ENCODE measurements at places on chromosomes 6 and 20.

- no peak for DNase-seq
Observed at GRCh38 chr6:111620169-111620568, 14.5 kb upstream of the TRAF3IP2 start.

GRCh38 chr20:49573900-49574416 lies 6.0 kb upstream of the PTGIS start:
- no peak for DNase-seq

GRCh38 chr20:31641391-31641790 lies 3.7 kb downstream of the COX4I2 start:
- DNase-seq: peak; percentile 26

DNA sequence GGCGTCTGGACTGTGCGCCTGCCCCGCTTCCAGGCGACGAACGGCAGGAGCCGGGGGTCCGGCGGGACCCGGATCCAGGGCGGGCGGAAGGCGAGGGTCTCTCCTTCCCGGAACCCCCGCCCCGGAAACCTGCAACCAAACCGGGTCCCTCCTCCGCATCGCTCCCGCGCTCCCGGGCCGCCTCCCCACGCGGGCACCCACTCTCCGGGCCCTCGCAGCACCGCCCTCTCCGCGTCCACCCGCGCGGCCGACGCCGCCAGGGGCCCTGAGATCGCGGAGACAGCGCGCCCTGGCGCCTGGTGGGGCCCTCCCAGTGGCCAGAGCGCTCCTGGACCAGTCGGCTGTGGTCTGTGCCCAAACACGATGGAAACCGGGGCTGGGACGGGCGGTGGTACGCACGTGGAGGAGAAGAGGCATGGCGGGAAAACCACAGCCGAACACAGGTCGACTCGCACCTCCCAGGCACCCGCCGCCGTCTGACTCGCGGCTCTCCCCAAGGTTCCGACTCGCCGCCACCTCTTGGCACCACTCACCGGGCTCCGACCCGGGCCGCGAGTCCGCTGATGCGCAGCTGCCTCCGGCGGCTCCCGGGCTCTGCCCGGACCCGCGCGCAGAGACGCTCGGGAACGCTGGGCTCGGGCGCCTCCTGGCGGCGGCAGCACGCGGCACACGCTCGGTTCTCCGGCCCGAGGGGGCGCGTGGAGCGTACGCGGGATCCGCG lies 7.9 kb downstream of the NKX2-2 start:
- DNase-seq: peak; percentile 81

DNA sequence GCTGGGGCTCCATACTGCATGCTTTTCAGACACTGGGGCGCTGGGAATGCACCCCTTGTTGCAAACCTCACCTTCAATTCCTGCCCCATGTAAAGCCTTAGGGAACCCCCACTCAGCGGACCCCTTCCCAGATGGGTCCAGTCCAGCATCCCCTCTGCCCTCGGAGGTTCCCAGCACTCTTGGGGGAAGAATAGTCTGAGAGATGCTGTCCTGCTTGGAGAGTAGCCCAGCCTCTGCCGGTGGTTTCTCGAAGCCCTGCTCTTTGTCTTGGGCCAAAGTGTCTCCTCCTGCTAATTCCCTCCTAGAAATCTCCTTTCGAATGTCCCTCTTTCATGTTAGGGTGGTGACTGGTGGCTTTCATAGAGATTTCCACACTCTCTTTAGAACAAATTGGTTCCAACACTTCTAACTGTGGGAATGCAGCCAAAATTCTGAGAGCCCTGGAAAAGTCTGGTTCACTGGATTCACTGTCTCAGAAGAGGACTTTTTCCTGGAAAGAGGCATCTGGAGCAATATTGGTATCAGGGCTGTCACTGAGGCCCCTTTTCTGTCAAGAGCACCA lies 24.9 kb upstream of the SULF2 start:
- DNase-seq: no peak
